ENCODE measurements at places on chromosomes 2 and 18. TPM values are rescaled to one million over a fixed set of nuclear protein-coding genes. Genes with fewer than 3 reads are reported as not detected.

GRCh38 chr2:186716899-186717298 lies 23.0 kb downstream of the FAM171B start:
- H3K27ac ChIP-seq, result no peak overlapping the region
- no peaks in the 10 kb centered on the region for H3K36me3 ChIP-seq
- peaks cover 3% of the 10 kb centered on the region for H3K27me3 ChIP-seq
- no peaks in the 10 kb centered on the region for H3K4me1 ChIP-seq
- no peak for DNase-seq
- no peak overlapping the region for H3K4me3 ChIP-seq

- DNase-seq, result no peak
- no peak overlapping the region for H3K27ac ChIP-seq
- H3K4me3 ChIP-seq, result no peak overlapping the region
- peaks cover 2% of the 10 kb centered on the region for H3K27me3 ChIP-seq
- H3K36me3 ChIP-seq, result no peaks in the 10 kb centered on the region
These were observed 159.6 kb downstream of the DCC start for GRCh38 chr18:52499644-52500043.

DNA sequence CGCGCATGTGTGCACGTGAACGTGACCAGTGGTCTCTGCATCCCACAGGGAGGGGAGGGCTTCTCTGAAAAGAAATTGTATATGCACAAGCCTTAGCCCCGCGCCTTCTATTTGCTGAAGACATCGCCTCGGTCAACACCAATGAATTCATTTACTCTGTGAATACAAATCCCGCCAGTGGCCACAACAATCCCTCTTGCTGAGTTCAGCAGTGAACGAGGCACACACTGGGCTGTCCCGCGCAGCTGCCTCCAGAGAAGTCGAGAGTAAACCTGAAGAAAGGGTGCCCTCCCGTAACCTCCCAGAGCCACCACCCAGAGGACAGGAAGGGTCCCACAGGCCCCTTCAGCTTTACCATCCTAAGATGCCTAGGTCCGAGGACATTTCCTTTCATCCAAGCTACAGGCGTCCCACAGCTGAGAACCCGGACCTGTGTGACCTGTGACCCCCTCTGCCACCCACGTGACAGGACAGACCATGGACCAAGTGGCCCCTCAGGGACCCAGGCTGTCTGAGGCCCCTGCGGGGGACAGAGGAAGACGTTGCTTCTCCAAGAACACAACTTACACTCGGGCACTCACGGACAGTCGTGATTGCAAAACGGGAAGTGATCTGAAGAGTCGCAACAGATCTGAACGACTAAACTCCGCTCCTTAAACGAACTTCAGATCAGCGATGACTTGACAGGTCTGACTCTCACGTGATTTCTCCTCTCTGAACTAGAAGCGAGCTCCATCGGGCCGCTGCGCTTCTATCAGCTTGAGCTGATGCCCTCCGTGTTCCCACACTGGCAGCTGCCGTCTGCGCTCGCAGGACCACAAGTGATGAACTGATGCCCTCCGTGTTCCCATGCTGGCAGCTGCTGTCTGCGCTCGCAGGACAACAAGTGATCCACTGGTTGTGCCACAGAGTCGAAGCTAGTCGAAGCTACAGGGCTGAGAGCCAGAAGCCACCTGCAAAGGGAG lies 92.7 kb downstream of the ZNF516 start:
- H3K27me3 ChIP-seq, result peaks cover 8% of the 10 kb centered on the region
- no peak for DNase-seq
- no peak overlapping the region for H3K4me3 ChIP-seq
- H3K36me3 ChIP-seq, result peaks cover 4% of the 10 kb centered on the region
- peak overlapping the region; percentile 40 for H3K27ac ChIP-seq

GRCh38 chr2:42054714-42055430 lies 7.1 kb downstream of the PKDCC start:
- no peak overlapping the region for H3K27ac ChIP-seq
- no peaks in the 10 kb centered on the region for H3K27me3 ChIP-seq
- no peaks in the 10 kb centered on the region for H3K36me3 ChIP-seq
- DNase-seq, result no peak
- no peak overlapping the region for H3K4me3 ChIP-seq

DNA sequence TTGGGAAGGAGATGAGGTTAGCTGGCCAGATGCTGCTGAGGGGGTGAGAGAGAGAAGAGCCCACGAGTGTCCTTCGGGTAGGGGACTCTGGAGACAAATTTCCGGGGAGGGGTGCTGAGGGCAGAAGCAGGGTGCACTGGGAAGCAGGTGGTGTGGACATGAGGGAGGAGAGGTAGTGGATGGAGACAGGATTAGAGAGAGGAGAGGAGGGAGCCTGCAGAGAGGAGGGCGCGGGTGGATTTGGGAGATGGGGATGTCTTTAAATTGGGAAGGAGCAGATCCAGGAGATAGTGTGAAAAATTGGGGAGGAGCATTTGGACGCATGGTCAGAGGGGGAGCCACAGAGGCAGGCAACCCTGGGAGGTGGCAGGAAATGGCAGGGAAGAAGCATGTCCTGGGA lies 154.7 kb downstream of the DYSF start:
- no peak overlapping the region for H3K27ac ChIP-seq
- H3K36me3 ChIP-seq, result no peaks in the 10 kb centered on the region
- no peaks in the 10 kb centered on the region for H3K27me3 ChIP-seq
- peaks cover 17% of the 10 kb centered on the region for H3K4me1 ChIP-seq
- H3K4me3 ChIP-seq, result no peak overlapping the region

DSG4 gene
- polyA plus RNA-seq, result not detected

- H3K27me3 ChIP-seq, result peaks cover 6% of the 10 kb centered on the region
- H3K4me1 ChIP-seq, result peaks cover 50% of the 10 kb centered on the region
- no peak overlapping the region for H3K4me3 ChIP-seq
- DNase-seq, result no peak
These were observed 438.0 kb upstream of the ID2 start for GRCh38 chr2:8243748-8244400.

GIGYF2 gene
- polyA plus RNA-seq, result 13.0 TPM

DNA sequence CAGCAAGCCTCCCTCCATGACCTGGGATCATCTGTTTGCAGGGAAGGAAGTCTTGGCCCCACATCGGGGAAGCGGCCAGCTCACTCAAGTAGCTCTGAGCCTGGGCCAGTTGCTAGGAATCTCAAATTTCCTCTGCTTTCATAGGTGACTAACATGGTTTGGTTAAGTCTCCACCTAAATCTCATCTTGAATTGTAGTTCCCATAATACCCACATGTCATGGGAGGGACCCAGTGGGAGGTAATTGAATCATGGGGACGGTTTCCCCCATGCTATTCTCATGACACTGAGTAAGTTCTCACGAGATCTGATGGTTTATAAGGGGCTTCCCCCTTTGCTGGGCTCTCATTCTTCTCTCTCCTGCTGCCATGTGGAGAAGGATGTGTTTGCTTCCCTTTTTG lies 75.2 kb downstream of the LBH start:
- H3K27me3 ChIP-seq, result no peaks in the 10 kb centered on the region
- no peak overlapping the region for H3K4me3 ChIP-seq
- H3K4me1 ChIP-seq, result peaks cover 19% of the 10 kb centered on the region
- no peaks in the 10 kb centered on the region for H3K36me3 ChIP-seq

- H3K36me3 ChIP-seq, result no peaks in the 10 kb centered on the region
- DNase-seq, result no peak
- H3K27ac ChIP-seq, result no peak overlapping the region
These were observed 323.3 kb downstream of the TGIF1 start for GRCh38 chr18:3773303-3773702.

DNA sequence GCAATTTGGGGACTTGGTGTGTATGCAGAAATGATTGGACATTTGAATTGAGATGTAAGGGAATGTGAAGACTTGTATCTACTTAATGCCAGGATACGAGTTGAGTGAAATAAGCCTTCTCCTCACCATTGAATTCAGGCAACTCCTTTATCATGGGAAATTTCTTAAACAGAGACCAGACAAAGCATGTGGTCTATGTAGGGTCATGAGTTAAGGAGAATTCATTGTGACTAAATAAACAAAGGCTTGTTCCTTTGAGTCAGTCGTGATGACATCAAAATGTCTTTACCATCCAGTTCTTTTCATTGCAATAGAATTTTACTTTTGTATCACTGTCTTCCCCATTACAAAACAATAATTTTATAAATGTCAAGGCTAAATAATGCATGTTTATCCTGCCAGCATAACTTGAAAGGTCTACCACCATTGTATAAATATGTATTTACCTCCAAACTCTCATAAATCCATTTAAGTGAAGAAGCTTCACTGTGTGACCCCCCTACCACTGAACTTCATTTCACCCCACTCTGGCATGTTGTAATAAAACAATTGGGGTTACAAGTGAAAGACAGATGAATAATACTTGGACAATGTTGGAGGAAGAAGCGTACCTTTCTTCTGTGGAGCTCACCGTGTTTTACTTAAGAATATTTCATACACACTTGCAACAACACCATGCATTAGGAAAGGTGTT lies 149.4 kb downstream of the EPHA4 start:
- peaks cover 29% of the 10 kb centered on the region for H3K36me3 ChIP-seq
- H3K4me3 ChIP-seq, result no peak overlapping the region
- peaks cover 16% of the 10 kb centered on the region for H3K4me1 ChIP-seq
- H3K27ac ChIP-seq, result no peak overlapping the region

CDH19 gene
- not detected for polyA plus RNA-seq

- no peaks in the 10 kb centered on the region for H3K4me1 ChIP-seq
- no peak for DNase-seq
- no peak overlapping the region for H3K27ac ChIP-seq
- no peak overlapping the region for H3K4me3 ChIP-seq
- no peaks in the 10 kb centered on the region for H3K27me3 ChIP-seq
These were observed 61.9 kb downstream of the LHCGR start for GRCh38 chr2:48693645-48694044.

DNA sequence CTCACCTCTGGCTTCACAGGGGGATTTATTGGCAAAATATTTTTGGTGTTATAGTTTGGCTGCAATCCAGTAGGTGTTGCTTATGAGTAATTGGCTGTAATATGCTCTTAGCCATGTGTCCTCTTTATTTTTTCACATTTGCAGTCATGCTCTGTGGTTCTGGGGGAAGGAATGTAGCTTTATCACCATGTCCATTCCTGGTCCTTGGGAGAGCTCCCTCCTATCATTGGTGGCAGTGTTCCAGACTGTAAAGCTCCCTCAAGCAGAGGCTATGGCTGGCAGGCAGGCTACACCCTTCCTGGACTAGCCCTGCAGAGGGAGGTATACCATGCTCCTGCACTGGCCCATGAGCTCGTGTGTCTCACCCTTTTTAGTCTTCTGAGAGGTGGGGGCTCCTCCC lies 120.0 kb upstream of the FSIP2 start:
- H3K27me3 ChIP-seq, result peaks cover 2% of the 10 kb centered on the region
- H3K4me1 ChIP-seq, result no peaks in the 10 kb centered on the region
- no peaks in the 10 kb centered on the region for H3K36me3 ChIP-seq
- H3K27ac ChIP-seq, result no peak overlapping the region
- H3K4me3 ChIP-seq, result no peak overlapping the region
- DNase-seq, result no peak

EIF2AK3 gene
- polyA plus RNA-seq, result 3.5 TPM

HJURP gene
- 0.69 TPM for polyA plus RNA-seq

TMEM247 gene
- polyA plus RNA-seq, result not detected

C2orf80 gene
- not detected for polyA plus RNA-seq

MLPH gene
- not detected for polyA plus RNA-seq

TEKT4 gene
- not detected for polyA plus RNA-seq

- H3K27me3 ChIP-seq, result peaks cover 2% of the 10 kb centered on the region
- no peak overlapping the region for H3K4me3 ChIP-seq
- peaks cover 12% of the 10 kb centered on the region for H3K4me1 ChIP-seq
- no peak for DNase-seq
These were observed 35.5 kb downstream of the STAT1 start for GRCh38 chr2:190978389-190979053.

- no peak overlapping the region for H3K27ac ChIP-seq
- H3K36me3 ChIP-seq, result no peaks in the 10 kb centered on the region
- DNase-seq, result no peak
These were observed 136.2 kb upstream of the ARHGAP28 start for GRCh38 chr18:6593142-6593885.

GRCh38 chr2:71948781-71949536 lies 198.7 kb downstream of the CYP26B1 start:
- H3K4me1 ChIP-seq, result no peaks in the 10 kb centered on the region
- no peak for DNase-seq
- no peak overlapping the region for H3K27ac ChIP-seq
- H3K27me3 ChIP-seq, result peaks cover 5% of the 10 kb centered on the region
- H3K4me3 ChIP-seq, result no peak overlapping the region

KCNE4 gene
- not detected for polyA plus RNA-seq

ODC1 gene
- polyA plus RNA-seq, result 31.6 TPM

DNA sequence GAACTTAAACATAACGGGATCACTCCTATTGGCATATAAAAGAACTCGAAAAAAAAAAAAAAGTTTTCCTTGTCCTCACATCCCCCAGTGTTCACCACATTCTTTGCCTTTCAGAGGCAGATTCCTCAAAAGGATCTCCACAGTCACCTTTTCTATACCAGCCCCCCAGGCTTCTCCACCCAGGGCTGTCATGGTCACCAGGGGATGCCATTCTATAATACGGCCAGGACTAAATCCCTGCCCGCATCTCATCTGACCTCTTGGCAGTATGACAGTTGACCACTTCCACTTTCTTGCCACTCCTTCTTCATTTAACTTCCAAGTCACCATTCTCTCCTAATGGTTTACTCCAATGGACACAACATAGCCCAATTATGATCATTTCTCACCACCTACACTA lies 29.3 kb downstream of the SOS1 start:
- H3K36me3 ChIP-seq, result no peaks in the 10 kb centered on the region
- H3K4me1 ChIP-seq, result peaks cover 48% of the 10 kb centered on the region
- H3K4me3 ChIP-seq, result peak overlapping the region; percentile 1
- no peak for DNase-seq
- no peaks in the 10 kb centered on the region for H3K27me3 ChIP-seq

GKN2 gene
- polyA plus RNA-seq, result not detected

- H3K4me1 ChIP-seq, result peaks cover 48% of the 10 kb centered on the region
- H3K36me3 ChIP-seq, result no peaks in the 10 kb centered on the region
- H3K27ac ChIP-seq, result peak overlapping the region; percentile 99
- peak; percentile 71 for DNase-seq
These were observed 11.4 kb upstream of the MAPRE2 start for GRCh38 chr18:35029770-35030169.

TNS1 gene
- not detected for polyA plus RNA-seq

CNDP1 gene
- polyA plus RNA-seq, result not detected
